Muscle of back (tissue), 13 donors: ENCODE measurements at places on chromosomes 1 and 21. TPM values are rescaled to one million over a fixed set of nuclear protein-coding genes. Genes with fewer than 3 reads are reported as not detected.

VTCN1 gene
- 0.15 TPM for polyA plus RNA-seq

PRKAA2 gene
- 32.3 TPM for polyA plus RNA-seq

B3GALT2 gene
- 5.7 TPM for polyA plus RNA-seq

TTC34 gene
- 0.18 TPM for polyA plus RNA-seq

WNT4 gene
- polyA plus RNA-seq, result 4.5 TPM

MEGF6 gene
- 23.7 TPM for polyA plus RNA-seq

TIAM1 gene
- polyA plus RNA-seq, result 12.3 TPM

OR2T1 gene
- not detected for polyA plus RNA-seq

FAM151A gene
- 0.25 TPM for polyA plus RNA-seq

OR10J1 gene
- polyA plus RNA-seq, result not detected
